ENCODE measurements at places on chromosomes 5 and 9.

DNA sequence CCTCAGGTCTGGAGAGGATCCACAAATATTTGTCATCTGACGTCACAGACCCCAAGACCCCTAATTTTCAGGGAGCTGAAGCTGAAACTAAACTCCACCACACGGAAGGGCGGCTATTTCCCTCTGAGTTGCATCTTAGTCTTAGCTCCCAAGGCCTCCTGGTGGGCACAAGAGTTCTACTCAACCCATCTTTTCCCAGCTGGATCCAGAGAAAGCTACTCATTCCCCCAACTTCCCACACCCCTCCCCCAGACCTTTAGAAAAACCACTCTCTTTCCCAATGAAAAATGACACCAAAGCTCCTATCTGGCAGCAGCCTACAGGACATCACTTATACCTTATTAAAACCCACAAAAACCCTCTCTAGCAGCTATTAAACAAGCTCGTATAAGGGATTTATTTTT, 67.1 kb upstream of the SLC1A1 start:
- no peak for DNase-seq

- no peak for DNase-seq
Measured at GRCh38 chr5:170522211-170523141, 18.7 kb downstream of the KCNIP1 start.

- DNase-seq, result no peak
Measured at GRCh38 chr5:131769336-131769735, 27.5 kb downstream of the FNIP1 start.

- no peak for DNase-seq
Measured at GRCh38 chr9:72979405-72980100, 26.7 kb upstream of the ALDH1A1 start.

- no peak for DNase-seq
Measured at GRCh38 chr5:90997082-90997481, 386.0 kb downstream of the ARRDC3 start.
